NCI-H1105 (cell line): ENCODE measurements at places on chromosomes 7 and 10.

DNA sequence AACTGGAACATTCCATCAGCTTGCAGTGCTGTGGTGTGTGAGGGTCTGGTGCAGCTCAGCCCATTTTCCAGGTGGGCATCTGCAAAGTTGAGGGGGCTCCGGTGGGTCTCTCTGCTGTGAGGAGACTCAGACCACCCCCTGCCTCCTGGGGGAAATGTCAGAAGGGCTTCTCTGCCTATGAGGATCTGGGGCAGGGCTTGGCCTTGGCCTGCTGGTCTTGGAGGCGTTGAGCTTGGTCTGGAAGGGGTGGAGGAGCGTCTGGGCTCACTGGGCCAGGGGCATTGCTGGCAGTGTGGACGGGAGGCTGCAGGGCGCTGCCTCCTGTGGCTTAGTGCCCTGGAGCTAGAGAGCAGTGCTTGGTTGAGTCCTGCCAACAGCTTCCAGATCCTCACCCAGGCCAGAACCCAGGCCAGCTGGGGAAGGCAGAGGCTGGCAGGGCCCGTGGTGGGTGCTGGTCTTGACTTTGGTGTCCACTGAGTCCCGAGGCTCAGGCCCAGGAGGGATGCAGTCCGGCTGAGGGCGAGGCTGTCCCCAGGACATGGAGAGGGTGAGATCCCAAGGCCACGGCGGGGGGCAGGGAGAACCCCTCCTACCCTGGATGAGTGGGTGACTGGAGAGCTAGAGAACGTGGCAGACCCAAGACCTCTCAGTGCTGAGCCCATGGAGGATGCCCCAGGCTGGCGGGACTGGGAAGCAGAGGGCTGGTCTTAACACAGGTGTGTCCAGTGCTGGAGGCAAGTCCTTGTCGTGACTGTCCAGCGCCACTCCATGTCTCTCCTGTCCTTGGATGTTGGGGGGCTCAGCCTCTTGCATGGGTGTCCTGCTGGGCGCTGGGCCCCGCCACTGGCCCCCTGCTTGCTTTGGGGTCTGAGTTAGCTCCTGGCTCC, 2.8 kb downstream of the SPRN start:
- DNase-seq: no peak

DNA sequence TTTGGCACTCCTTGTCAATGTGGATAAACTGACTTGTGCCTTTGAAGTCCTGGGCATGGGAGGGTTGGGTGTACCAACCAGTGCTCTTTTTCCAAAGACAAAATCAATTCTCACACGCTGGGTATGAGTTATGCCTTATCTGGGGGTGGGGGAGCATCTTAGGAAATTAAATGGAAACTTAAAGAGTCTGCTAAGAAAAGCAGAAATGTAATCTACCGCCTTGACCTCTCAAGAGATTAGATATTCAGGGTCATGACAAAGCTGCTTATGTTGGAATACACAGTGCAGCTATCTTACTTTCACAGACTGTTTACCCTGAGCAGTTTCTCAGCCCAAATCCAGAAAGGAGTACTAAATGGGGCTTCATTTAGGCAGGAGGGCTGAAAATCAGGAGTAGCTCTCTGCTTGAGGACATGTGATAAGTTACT, 2.6 kb downstream of the MEST start:
- DNase-seq: no peak

DNA sequence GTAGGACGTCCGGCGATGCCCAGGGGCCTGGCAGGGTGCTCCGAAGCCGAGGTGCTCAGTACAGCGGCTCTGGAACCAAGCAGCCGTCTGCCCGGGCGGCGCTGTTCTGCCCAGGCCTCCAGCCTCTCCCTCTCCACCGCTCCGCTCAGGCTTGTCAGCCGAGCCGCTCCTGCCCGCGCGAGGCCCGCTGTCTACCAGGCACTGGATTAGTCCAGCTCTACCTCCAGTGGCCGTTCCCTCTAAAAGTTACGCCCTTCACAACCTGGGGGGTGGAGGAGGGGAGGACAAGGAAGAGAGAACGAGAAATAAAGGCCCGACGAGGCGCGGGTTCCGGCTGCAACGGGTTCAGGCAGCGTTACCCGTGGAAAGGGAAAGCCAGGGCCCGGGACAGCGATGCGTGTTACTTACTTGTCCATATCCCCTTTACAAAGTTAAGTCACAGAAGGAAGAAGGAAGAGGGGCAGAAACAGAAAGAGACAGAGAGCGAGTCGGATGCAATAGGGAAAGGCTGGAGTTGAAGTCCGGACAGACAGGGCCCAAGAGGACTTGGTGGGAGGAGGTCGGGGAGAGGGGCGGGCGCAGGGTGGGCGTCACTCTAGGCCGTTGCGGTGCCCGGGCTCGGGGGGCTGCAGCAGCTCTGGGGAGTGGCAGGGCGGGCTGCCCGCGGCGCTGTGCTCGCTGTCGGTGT, 2.8 kb downstream of the SP8 start:
- no peak for DNase-seq

DNA sequence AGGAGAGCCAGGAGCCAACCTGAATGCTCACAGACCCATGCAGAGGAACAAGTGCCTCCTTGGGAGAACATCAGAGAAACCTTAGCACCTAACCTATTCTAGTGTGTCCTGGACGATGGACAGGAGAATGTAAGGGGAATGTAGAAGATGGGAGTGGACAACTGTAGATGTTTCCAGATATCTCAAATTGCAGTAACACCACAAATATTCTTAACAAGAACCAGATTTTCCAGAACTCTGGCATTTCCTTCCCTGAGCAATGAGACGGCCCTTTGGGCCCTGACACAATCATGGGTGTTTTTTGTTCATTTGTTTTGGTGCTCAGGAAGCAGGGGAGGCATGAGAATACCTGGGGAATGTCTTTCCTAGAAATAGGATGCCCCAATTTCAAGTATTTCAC, 196.1 kb upstream of the PRSS1 start:
- no peak for DNase-seq

DNA sequence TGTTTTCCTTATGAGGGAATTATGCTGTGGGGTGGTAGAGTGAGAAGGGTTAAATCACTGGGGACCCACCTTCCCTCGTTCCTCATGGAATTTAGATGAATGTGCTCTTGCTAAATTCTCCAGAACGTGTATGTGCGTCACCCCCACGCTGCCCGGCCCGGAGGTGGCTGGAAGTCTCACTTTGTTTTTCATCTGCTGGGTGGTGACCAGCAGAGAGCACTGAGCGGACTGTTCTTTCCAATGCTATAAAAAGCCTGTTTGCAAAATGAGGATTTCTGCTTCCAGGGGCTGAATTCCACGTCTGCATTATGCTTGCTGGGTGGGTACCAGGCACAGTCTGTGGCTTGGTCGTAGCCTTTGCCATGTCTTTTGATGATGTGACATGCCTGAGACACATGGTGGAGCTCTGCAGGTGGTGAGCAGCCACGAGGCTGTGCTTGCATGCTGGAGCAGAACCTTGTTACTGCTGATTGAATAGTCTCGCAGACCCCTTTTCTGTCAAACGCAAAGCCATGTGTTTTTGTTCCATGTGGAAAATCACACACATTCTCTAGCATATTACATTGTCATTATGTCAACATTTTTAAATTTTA, 31.9 kb upstream of the INSYN2A start:
- no peak for DNase-seq

GRCh38 chr10:71595649-71596048, 123.9 kb downstream of the C10orf105 start:
- DNase-seq: no peak

- DNase-seq: no peak
Observed at GRCh38 chr7:63040966-63041610, 957.6 kb upstream of the ZNF722 start.

GRCh38 chr7:94314413-94315410, 80.0 kb upstream of the COL1A2 start:
- no peak for DNase-seq

DNA sequence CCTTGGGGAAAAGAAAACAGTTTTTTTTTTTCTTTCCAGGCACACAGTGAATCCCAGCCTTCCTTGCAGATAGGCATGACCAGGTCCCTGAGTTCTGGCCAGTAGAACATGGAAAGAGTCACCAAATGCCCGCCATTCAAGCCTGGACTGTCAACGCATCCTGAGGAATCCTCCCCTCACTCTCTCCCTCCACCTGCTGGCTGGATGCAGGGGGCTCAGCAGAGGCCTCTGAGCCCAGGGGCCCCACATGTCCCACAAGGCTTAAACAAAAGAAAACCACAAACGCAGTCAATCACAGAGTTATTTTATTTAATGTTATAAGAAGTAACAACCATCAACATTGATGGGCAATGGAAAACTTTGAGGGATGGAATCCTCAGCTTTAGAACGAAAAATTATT, 93.1 kb downstream of the JCAD start:
- no peak for DNase-seq
